ENCODE measurements at places on chromosomes 16 and 17. TPM values are rescaled to one million over a fixed set of nuclear protein-coding genes. Genes with fewer than 3 reads are reported as not detected.
A peak's percentile ranks its signal among the peaks of the same experiment; 100 is the strongest.

DNA sequence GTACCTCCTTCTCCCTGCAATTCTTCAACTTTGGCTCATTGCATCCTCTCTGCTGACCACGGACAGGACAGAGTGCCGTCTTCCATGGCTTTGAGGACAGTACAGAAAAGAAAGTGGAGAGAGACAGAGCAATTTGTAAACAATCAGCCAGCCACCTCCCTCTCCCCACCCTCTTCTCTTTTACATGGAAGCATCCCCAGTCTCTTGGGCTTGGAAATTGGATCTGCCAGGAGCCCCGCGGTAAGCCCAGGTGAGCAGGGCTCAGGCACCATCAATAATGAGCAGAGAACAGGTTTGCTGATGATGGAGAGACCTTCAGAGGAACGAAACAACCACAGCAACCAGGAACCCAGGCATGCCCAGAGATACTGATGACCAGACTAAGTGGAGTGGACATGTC is 194.9 kb upstream of the TNRC6C start:
- DNase-seq: no peak

DNA sequence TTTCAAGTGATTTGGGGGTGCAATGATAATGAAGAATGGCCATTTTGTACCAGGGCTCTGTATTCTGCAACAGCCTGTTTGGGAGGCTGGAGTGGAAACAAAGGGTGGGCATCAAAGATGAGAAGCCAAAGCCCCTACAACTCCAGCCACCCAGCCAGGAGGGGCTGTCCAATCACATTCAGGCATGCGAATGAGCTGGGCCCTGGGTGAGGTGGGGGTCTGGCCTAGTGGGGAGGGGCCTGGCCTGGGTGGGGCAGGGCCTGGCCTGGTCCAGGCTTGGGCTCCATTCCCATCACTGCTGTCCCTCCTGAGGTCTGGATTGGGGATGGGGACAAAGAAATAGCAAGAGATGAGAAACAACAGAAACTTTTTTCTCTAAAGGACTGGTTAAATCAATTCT is 6.4 kb downstream of the AOC3 start:
- no peak for DNase-seq

Gene TOM1L2
- total RNA-seq: 53.3 TPM

GRCh38 chr17:16470265-16470664 is 21.7 kb downstream of the LRRC75A start:
- DNase-seq: no peak

DNA sequence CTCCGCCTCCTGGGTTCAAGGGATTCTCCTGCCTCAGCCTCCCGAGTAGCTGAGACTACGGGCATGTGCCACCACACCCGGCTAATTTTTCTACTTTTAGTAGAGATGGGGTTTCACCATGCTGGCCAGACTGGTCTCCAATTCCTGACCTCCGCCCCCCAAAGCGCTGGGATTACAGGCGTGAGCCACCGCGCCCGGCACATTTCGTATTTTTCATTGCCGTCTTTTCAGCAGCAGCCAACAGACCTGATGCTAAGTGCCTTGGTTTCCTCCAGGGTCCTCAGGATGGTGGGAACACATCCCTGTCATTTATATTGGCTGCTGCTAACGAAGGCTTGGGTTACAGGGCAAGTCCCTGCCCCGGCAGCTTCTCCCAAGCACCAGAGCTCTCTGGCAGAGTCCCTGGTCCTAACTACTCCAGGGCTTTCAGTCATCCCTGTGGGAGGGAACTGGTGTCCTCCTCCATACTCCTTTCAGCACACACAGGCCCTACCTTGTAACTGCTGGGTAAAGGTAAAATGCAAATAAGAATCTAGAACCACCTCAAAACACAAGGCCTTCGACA is 1.5 kb upstream of the RNF157 start:
- DNase-seq: no peak

- no peak for DNase-seq
These were observed 52.5 kb downstream of the LITAF start for GRCh38 chr16:11534262-11534661.

Gene JPH3
- total RNA-seq: not detected

- DNase-seq: peak; percentile 49
These were observed 5.7 kb downstream of the DLG4 start for GRCh38 chr17:7213895-7214299.

GRCh38 chr16:82071421-82071820 is 36.4 kb downstream of the HSD17B2 start:
- DNase-seq: no peak

GRCh38 chr17:27576477-27577083 is 54.4 kb upstream of the LGALS9 start:
- no peak for DNase-seq

- no peak for DNase-seq
These were observed 9.2 kb upstream of the PRKCB start for GRCh38 chr16:23826528-23827045.

GRCh38 chr16:56422896-56423441 is 2.4 kb downstream of the AMFR start:
- no peak for DNase-seq
